ENCODE measurements at places on chromosomes 11 and 22.

GRCh38 chr11:124863137-124863825, 2.0 kb upstream of the ROBO3 start:
- no peak for DNase-seq

- peak; percentile 56 for DNase-seq
These were observed 768 bp upstream of the CDKN1C start for GRCh38 chr11:2886191-2886894.

DNA sequence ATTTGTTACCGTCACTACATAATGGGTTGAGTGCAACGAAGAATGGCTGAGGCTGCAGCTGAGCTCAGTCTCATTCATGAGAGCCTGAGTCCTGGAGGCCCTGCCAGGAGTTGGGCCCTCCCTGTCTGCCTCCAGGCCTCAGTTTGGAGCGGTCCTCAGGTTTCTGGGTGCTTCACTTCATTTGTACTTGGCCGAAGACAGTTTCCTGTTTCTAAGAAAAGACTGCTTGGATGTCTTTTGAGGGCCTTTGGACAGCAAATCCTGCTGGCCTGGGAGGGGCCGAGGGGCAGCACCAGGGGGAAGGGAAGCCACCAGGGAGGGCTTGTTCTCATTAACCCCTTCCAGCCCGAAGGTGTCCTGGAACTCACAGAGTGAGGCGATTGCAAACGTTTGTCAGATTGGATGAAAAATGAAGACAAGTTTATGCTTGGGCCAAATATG, 163.1 kb downstream of the ETS1 start:
- no peak for DNase-seq

- no peak for DNase-seq
These were observed 181.5 kb downstream of the FAM76B start for GRCh38 chr11:95608093-95608492.

GRCh38 chr11:77109236-77110019, 6.8 kb downstream of the OMP start:
- DNase-seq, result no peak

DNA sequence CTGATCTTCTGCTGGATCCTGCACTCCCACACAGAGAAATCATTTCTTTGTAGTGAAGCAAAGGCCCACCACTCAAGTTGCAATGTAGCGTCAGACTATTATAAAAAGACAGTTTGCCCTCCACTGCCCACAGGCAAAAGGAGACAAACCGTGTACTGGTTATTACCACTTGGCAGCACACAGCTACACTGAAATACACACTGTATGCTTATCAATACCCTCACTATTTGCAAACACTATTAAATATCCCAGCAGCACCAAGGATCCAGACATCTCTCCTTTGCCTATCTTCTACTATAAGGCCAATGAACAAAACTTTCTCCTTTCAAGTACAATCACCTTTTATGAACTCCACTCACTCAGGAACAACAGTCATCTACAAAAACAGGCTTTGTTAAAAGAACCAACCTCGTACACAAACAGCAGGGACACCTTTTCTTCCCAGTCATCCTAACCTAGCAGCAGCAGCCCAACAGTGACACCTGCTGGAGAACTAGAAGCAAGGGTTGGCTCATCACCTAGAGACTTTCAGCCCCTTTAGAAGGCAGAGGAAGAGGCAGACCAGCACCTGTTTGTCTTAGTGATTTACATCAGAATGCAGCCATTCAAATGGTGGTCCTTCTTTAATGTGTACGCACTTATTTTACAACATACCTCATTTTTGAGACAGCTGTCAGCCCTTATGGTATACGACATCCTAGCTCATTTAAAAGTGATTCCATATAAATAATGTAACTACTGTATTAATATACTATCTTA, 56.1 kb downstream of the AMBRA1 start:
- DNase-seq, result peak; percentile 45

GRCh38 chr22:49232319-49233067, 595.2 kb downstream of the BRD1 start:
- no peak for DNase-seq

GRCh38 chr11:20127671-20128527, 32.4 kb downstream of the DBX1 start:
- DNase-seq, result peak; percentile 83

GRCh38 chr11:6357222-6357621, 33.1 kb upstream of the SMPD1 start:
- DNase-seq, result no peak

DNA sequence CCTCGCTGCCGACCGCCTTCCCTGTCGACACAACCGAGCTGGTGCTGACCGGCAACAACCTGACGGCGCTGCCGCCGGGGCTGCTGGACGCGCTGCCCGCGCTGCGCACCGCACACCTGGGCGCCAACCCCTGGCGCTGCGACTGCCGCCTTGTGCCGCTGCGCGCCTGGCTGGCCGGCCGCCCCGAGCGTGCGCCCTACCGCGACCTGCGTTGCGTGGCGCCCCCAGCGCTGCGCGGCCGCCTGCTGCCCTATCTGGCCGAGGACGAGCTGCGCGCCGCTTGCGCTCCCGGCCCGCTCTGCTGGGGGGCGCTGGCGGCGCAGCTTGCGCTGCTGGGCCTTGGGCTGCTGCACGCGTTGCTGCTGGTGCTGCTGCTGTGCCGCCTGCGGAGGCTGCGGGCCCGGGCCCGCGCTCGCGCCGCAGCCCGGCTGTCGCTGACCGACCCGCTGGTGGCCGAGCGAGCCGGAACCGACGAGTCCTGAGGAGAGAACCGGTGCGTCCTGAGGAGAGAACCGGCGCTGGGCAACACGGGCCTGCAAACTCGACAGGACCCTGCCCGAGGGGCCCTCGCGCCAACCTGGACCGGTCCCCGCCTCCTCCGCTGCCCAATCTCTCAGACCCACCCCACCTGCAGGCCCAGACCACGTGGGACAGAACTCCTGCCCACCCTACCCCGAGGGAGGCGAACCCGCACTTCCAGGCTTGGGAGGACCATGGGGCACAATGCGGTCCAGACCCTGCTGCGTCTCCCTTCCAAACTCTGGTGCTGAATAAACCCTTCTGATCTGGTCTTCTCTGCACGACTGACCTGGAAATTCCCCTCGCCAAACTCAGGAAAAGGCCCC, 866 bp downstream of the GP1BB start:
- DNase-seq, result peak; percentile 52

DNA sequence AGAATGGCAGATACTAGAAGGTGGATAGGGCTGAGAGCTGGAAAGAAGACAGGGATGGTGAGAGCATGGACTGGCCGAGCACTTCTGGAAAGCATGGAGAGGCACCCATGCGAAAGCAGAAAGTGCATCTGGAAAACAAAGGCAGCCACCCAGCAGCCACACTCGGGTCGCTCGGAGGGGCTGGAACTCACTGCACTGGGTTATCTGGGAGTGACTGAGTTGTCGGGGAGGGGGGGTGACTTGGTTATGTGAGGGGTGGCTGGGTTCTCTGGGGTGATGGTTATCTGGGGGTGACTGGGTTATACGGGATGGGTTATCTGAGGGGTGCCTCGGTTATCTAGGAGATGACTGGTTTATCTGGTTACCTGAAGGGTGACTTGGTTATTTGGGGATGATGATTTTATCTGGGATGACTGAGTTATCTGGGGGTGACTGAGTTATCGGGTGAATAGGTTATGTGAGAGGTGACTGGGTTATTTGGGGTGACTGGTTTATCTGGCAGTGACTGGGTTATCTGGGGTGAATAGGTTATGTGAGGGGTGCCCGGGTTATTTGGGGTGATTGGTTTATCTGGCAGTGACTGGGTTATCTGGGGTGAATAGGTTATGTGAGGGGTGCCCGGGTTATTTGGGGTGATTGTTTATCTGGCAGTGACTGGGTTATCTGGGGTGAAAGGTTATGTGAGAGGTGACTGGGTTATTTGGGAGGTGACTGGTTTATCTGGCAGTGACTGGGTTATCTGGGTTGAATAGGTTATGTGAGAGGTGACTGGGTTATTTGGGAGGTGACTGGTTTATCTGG, 2.6 kb upstream of the PANX2 start:
- DNase-seq, result no peak

- DNase-seq, result no peak
These were observed 3.7 kb downstream of the SMIM35 start for GRCh38 chr11:118082880-118083552.

DNA sequence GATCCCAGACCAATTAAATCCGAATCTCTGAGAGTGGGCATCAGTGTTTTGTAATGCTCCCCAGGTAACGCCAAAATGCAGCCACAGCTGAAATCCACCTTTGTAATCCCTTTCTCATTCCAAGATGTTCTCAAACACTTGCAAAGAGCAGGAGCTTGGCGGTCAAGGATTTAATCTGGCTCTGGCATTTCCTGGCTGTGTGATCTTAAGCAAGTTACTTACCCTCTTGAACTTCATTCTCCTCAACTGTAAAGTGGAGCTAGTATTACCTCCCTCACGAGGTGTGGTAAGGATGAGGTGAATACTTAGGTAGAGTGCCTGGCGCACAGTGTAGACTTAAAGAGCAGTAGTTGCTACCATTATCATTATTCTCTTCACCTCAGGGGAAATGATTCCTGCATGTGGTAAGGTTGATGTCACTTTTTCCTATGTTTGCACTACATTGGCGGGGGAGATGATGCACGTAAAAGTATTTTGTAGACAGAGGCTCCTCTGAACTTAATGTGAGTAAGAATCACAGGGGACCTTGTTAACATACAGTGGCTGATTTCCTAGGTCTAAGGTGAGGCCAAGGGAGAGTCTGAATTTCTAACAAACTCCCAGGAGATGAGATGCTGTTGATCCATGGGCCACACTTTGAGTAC, 210.4 kb upstream of the PITPNB start:
- DNase-seq, result no peak

- DNase-seq, result peak; percentile 57
These were observed 1.1 kb upstream of the EXT2 start for GRCh38 chr11:44094260-44094868.

- no peak for DNase-seq
These were observed 14.8 kb downstream of the SGSM3 start for GRCh38 chr22:40385036-40385782.

DNA sequence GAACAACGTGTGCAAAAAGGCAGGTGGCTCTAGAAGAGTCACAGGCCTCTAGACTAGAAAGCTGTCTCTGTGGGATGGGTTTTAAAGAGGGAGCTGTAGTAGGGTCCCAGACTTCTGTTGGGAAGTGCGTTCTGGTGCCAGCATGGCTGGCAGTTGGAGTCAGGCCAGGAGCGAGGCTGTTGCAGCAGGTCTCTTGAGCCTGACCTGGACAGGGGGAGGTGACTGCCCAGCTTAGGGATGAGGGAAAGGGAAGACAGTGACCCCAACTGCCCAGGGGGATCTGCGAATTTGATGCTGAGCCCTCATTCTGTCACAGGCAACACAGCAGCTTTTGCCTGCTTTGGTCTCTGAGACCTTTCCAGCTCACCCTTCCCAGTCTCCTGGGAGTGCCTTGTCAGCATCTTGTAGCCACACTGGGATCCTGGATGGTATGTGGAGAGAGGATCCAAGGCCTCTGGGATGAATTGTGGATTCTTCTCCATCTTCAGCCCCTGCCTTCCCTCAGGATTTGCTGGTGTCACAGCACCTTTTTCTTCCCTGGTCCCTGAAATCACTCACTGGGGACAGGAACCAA, 3.4 kb downstream of the TSKU start:
- no peak for DNase-seq

- DNase-seq, result no peak
These were observed 455.8 kb downstream of the LRRC4C start for GRCh38 chr11:41003339-41004282.

- no peak for DNase-seq
These were observed 58.9 kb downstream of the ABTB2 start for GRCh38 chr11:34298871-34299270.

DNA sequence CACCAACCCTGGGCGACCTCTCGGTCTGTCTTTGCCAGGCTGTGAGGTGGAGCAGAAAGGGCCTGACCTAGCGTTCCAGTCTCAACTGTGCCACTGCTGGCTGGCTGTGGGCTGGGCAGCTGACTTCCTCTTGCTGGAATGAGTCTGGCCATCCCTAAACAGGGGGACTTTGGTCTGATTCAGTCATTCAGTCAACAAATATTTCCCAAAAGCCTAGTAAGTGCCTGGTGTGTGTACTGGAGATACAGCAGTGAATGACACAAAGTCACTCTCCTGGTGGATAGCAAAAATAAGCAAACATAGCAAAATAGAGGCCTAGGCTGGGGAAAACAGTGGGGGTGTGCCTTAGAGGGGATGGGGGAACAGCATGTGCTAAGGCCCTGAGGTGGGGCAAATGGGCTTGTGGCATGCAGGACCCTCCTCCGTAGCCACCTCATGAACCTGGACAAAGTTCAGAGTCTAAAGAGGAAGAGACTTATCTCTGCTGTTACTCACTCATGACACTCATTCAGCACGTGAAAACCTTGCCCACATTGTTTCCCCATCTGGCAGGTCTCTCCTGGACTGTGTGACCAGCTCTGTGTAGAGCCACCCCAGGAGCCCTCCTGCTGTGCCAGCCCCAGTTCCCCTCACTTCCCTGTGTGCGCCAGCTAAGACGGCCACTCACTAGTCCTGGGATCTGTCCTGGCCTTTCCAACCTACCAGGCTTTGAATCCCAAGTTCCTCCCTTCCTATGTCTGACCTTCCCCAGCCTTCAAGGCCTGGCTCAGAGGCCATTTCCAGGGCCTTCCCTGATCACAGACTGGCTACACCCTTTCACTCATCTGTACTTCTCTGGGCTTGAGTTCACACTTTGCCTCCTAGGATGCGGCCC, 4.7 kb downstream of the GUCD1 start:
- no peak for DNase-seq

- DNase-seq, result no peak
These were observed 2.1 kb downstream of the OR9G1 start for GRCh38 chr11:56700914-56701485.

DNA sequence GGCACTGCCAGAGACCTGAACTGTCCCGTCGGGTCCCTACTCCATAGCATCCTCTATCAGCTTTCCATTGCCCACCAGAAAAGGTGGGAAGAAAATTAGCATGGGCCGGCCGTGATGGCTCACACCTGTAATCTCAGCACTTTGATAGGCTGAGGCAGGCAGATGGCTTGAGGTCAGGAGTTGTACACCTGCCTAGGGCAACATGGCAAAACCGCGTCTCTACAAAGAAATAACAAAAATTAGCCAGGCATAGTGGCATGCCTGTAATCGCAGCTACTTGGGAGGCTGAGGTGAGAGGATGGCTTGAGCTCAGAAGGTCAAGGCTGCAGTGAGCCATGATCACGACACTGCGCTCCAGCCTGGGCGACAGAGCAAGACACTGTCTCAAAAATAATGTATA, 3.5 kb downstream of the SLC25A18 start:
- no peak for DNase-seq

GRCh38 chr11:132605825-132606570, 926.3 kb downstream of the OPCML start:
- DNase-seq, result no peak
